ENCODE measurements at places on chromosomes 11 and 22.

GRCh38 chr11:108453207-108453835 is 14.0 kb downstream of the C11orf65 start:
- no peak for DNase-seq

- no peak for DNase-seq
Observed at GRCh38 chr11:1307163-1307870, 2.1 kb downstream of the TOLLIP start.

GRCh38 chr22:39405346-39406085 is 5.9 kb downstream of the TAB1 start:
- no peak for DNase-seq

GRCh38 chr11:69818231-69818602 is 999 bp downstream of the FGF3 start:
- no peak for DNase-seq

GRCh38 chr11:124873951-124874350 is 8.7 kb downstream of the ROBO3 start:
- no peak for DNase-seq
